ENCODE measurements at places on chromosomes 12 and 14.

GRCh38 chr14:53365486-53366130 is 212.5 kb upstream of the DDHD1 start:
- no peak for DNase-seq

GRCh38 chr14:53978194-53978593 is 21.6 kb upstream of the BMP4 start:
- DNase-seq: no peak

DNA sequence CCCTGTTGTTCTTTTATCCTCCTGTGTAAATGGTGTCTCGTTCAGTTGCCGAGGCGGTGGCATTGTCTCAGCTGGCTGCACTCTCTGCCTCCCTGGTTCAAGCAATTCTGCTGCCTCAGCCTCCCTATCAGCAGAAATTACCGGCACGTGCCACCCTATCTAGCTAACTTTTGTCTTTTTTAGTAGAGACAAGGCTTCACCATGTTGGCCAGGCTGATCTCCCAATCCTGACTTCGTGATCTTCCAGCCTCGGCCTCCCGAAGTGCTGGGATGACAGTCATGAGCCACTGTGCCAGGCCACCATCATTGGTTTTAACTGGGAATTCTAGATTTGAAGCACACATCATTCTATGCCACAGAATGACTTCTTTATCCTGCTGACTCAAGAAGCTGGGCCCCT is 175.3 kb upstream of the ALG10B start:
- no peak for DNase-seq

DNA sequence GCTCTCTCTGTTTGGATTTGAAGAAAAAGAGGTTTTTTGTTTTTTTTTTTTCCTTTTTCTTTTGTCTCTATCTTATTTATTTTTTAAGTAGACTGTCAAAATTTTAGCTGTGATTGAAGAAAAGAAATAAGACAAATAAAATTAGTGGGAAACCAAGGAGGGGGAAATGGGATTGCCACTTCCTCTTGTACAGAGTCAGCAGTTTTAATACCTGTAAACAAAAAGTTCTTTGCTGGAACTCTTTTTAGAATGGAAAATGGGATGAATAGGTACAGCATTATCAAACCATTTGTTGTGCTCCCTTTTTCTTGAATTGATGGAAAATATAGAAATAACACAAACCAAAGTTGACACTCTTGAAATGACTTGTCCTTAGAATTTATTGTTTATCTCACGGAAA is 680.7 kb downstream of the DIO2 start:
- DNase-seq: no peak

- no peak for DNase-seq
Observed at GRCh38 chr14:103723748-103724081, 8.1 kb downstream of the ZFYVE21 start.

GRCh38 chr14:61160798-61161197 is 120.3 kb downstream of the TMEM30B start:
- no peak for DNase-seq

- no peak for DNase-seq
Observed at GRCh38 chr12:119006746-119007145, 25.4 kb downstream of the SRRM4 start.
